Uterus (tissue), 4 donors: ENCODE measurements at places on chromosomes 4 and X. TPM values are rescaled to one million over a fixed set of nuclear protein-coding genes. Genes with fewer than 3 reads are reported as not detected.

Gene IGSF1
- total RNA-seq, result not detected

Gene IGBP1
- 58.9 TPM for total RNA-seq

Gene AMTN
- total RNA-seq, result not detected

Gene TMEM144
- 5.5 TPM for total RNA-seq

Gene LAMP2
- 44.4 TPM for total RNA-seq

Gene NMU
- total RNA-seq, result not detected

Gene SRPX2
- total RNA-seq, result 23.8 TPM

Gene MSANTD1
- total RNA-seq, result 2.1 TPM

Gene DCAF4L1
- not detected for total RNA-seq

Gene SULT1E1
- not detected for total RNA-seq

Gene TENM3
- 15.1 TPM for total RNA-seq

Gene CXorf49
- total RNA-seq, result not detected

Gene ZNF711
- 6.4 TPM for total RNA-seq

Gene FGFR3
- total RNA-seq, result 0.29 TPM
